Effector memory CD4-positive, alpha-beta T cell (primary cell): ENCODE measurements at places on chromosomes 1 and 21.
A peak's percentile ranks its signal among the peaks of the same experiment; 100 is the strongest.

DNA sequence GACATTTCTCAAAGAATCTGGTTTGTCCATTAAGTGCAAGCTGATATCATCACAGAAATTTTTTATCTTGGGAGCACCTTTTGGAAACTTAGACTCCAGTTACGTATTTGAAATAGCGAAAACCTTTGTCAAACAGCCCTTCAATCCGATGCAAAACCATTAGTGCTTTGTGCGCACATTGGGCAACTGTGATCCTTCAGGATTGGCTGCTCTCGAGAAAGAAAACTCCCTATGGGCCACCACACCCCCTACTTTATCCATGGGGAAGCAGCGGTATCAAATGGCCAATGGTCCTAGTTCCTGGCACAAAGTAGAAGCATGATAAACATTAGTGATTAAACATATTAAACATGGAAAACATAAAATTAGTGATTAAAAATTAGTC lies 16.0 kb upstream of the CD55 start:
- no peak for DNase-seq

DNA sequence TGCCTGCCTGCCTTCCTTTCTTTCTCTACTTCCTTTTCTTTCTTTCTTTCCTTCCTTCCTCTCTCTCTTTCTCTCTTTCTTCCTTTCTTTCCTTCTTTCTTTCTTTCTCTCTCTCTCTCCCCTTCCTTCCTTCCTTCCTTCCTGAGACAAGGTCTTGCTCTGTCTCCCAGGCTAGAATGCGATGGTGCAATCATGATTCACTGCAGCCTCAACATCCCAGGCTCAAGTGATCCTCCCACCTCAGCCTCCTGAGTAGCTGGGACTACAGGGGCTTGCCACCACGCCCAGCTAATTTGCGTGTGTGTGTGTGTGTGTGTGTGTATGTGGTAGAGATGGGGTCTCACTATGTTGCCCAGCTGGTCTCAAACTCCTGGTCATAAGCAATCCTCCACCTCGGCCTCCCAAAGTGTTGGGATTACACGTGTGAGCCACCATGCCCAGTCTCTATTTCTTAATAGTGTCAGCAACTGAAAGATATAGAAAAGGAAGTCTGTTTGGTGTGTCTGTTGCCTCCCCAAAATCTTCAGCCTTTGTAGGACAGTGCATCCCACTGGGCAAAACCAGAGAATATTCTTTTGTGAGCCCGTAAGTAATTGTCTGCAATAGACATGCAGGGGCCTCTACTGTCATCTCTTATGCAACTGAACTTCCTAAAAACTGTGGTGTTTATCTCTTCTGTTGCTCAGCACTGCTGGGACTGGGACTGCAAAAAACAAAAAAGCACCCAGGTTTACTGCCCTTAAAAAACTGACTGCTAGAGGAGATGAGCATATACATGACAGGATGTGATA lies 20.9 kb upstream of the RAB4A start:
- no peak for DNase-seq

DNA sequence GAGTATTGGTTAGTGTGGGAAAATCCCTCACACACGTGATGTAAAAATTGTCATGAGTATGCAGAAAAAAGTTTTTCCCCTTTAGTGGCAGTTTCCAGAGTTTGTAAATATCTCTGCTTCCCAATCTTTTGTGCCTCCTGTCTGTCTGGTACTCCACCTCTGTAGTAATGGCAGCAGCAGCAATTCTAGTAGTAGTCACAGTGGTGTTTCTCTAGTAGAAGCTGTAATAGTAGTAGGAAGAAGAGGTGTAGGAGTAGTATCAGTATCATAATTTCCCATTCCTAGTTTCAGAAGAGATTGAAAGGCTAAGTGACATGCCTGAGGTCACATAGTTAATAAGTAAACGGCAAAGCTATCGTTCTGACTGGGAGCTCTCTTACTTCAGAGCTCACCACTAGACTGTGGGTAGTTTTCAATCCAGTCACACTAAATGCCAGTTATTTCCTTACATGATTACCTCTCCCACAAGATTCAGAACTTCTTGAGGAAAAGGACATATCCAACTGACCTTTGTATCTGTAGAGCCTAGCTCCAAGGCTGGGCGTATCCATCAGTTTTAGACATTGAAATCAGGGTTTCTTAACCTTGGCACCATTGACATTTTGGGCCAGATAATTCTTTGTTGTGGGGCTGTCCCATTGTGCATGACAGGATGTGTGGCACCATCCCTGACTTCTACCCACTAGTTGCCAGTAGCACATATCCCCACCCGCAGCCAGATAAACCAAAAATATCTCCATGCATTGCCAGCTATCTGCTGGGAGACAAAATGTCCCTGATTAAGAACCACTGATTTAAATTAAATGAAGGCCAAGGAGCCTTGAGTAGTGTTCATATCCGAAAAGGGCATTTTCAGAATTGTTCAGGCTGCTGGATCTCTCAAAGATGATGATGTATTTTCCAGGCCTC lies 135.9 kb downstream of the FGGY start:
- DNase-seq, result no peak

DNA sequence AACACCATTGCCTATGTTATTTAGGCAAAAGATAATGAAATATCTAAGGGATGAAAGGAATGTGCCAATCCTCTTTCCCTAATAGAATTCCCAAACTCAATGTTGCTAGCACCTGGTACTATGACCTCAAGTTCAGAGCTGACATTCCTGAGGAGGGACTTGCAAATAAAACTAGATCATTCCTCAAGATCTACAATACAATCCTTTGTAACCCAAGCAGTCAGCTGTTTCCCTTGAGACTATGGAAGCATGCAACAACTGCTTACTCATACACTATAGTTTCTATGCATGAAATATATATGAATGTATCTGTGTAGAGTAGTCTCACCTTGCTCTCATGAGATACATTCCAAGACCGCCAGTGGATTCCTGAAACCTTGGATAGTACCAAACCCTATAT lies 65.0 kb downstream of the ABL2 start:
- DNase-seq, result no peak

DNA sequence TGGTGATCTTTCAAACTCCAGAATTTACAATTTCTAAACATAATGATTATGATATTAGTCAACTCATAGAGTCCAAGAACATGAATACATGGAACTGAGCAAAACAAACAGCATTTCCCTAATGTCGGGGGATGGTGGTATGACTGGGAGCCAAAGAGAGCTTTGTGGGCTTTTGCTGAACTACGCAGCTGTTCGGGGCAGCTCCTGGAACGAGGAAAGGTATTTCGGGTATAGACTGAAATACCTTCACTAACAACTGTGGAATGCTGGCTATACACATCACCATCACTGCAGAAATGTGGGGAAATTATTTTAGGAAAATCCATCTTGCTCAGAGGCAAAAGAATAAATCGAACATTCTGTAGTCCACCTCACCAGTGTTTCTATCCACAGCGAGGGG lies 30.2 kb upstream of the VPS26C start:
- DNase-seq, result no peak

DNA sequence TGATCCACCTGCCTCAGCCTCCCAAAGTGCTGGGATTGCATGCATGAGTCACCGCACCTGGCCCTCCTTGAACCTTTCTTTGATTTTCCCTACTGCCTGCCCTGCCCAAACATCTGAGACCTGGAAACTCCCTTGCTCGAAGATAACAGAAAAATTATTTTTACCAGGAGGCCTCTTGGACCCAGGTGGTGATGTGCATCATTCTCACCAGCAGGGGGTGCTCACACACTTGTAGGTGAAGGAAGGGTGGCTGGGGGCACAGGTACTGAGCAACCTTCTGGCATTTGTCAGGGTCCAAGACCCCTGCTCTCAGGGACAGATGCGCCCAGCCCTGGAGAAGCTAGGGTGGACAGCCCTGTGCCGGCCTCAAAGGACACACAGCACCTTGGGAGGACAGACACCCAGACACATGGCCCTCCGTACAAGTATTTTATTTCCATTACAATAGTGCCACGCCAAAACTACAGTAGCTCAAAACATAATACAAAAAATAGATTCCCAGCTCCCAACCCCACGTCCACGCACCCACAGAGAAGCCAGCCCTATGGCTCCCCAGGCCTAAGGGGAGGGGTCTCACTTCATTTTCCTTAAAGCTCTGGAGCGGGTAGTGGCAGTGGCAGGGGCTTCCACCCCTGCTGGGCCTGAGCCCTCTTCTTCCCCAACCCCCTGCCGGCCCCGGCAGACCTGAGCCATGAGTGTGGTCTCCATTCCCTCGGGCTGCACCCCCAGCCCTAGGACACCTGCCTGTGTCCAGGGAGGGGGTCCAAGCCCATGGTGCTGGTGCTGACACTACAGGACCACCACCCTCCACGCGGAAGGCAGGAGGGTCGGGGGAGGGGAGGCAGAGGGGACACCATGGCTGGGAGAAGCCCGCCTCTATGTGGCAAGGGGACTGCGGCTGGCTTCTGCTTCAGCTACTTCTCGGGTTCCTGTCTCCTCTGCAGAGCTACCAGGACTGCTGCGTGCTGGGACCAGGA lies 40.4 kb upstream of the EIF4G3 start:
- peak; percentile 27 for DNase-seq

DNA sequence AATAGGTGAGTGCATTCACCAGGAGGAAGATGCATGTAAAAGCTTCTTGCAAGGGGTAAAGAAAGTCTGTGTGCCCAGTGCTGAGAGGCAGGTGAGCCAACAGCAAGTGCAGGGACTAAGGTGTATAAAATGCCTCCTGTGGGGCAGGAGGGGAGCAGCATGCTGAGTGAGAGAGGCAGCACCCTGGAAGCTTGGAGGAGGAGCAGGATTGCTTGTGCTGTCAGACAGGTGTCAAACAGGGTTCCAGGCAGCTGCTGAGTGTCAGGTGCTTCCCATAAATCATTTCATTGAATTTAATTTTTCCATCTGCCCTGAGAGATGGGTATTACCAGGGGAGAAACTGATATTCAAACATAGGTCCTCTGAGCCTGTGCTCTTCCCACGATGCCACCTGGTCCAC lies 13.9 kb downstream of the BSND start:
- DNase-seq, result no peak

GRCh38 chr1:30753118-30753517 lies 4.5 kb downstream of the LAPTM5 start:
- no peak for DNase-seq

DNA sequence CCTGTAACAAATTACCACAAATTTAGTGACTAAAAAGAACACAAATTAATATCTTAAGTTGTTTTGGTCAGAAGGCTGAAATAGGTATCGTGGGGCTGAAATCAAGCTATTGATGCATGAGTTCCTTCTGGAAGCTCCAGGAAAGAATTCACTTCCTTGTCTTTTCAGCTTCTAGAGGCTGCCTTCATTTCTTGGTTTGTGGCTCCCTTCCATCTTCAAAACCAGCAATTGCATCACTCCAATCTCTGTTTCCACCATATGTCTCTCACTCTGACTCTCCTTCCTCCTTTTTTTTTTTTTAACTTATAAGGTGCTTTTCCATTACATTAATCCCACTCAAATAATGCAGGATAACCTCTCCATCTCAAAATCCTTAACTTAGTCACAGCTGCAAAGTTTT lies 78.4 kb downstream of the OLFM3 start:
- no peak for DNase-seq

DNA sequence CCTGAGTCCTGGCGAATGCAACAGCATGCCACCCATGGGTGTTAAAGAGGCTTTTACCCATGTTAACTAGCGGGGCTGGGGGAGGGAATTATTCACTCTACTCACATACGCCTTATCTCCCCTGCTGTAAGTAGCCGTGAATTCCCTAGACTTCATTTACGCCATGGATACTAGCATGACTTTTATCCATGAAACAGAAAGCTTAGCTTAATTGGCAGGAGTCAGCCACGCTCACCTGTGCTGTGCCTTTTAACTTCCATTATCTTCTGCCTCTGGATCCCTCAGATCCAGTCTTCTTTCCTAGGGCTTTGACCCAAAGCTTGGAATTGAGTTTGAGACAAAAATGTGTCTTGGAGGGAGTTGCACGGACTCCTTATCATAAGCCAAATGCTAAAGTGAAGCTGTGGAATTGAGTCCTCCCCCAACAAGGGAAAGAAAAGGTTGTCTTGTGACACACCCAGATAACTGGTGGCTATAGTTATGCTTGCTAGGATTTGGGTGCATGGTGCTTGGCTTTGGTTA lies 9.7 kb upstream of the NASP start:
- DNase-seq, result no peak

GRCh38 chr1:63119575-63120155 lies 202.7 kb upstream of the FOXD3 start:
- DNase-seq, result no peak

- no peak for DNase-seq
Observed at GRCh38 chr1:111062081-111062480, 77.8 kb downstream of the DRAM2 start.

DNA sequence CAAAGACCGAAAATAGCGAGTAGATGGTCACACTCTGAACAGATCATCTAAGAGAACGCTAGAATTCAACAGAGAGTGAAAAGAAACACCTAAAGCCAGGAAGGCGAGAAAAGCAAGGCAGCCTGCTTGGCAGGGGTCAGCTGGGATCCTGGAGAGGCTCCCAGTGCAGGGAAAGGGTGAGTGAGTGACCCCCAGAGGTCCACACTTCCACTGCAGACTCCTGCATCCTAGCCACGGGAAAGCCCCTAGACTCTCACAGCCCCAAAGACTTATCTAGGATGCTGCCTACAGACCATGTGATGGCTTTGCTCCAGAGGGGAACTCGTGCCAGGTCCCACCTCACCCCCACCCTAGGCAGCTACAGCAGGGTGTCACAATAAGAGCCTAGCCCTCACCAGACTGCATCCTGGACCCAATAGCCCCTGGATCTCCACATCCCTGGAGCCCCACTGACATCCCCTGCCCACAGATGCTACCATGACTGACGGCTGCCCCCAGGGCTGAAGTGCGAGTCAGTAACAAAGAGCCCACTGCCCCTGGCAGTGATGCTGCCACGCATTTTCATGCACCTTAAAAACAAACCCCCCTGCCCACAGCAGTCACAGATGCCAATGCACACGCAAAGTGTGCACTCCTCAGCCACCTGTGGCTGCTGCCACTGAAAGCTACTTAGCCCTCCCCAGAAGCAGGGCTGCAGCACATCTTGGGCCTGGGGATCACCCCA lies 62.2 kb downstream of the PSMG1 start:
- no peak for DNase-seq

DNA sequence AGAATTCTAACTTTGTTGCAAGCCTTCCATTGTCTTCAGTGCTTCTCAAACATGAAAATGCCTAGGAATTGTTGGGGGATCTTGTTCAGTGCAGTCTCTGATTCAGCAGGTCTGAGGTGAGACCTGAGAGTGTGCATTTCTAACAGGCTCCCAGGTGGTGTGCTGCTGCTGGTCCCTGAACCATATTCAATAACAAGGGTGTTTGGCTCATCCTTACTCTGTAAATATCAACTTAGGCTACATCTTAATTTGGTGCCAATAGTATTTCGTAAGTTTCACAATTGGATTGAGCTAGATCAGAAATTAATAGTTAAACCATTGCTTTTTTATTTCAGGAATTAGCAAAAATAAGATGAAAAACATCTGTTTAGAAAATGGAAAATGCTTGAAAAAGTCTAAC lies 59.1 kb upstream of the GPR88 start:
- DNase-seq, result no peak

- no peak for DNase-seq
Observed at GRCh38 chr1:194267021-194267420, 1080.6 kb upstream of the B3GALT2 start.

DNA sequence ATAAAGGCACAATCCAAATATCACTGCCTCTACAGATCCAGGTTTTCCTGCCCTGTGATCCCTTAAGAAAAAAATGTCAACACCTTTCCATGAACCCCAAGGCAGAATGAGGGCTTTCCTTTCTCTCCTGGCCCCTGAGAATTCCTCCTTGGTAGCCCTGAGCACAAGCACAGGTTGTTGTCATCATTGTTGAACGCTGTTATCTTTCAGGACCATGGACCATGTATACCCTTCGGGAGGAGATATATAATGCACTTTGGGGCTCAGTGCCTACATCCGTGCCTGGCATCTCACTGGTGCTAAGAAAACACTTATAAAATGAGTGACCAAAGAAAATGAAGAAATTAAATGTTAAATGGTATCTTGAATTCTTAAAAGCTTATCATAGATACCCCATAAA lies 296.2 kb downstream of the SETD4 start:
- DNase-seq, result no peak
